ENCODE measurements at places on chromosomes 1 and 21. TPM values are rescaled to one million over a fixed set of nuclear protein-coding genes. Genes with fewer than 3 reads are reported as not detected.

Gene FAM3B
- total RNA-seq = not detected

Gene ZSWIM5
- total RNA-seq = 0.07 TPM

Gene ABCA4
- total RNA-seq = not detected

Gene CEP85
- 41.0 TPM for total RNA-seq

Gene CLEC20A
- total RNA-seq = not detected

Gene TMEM61
- not detected for total RNA-seq

All from T-helper 2 cell treated with Interferon-gamma antibody and Interleukin-4, amounts not matched to agents 100 ng/mL and 5 ng/mL, for 36 hours (primary cell).